ENCODE measurements at places on chromosomes 1 and 21.
A peak's percentile ranks its signal among the peaks of the same experiment; 100 is the strongest.

GRCh38 chr1:23247276-23247675, 30.0 kb upstream of the HTR1D start:
- DNase-seq = no peak

- no peak for DNase-seq
These were observed 37.1 kb upstream of the RAP1GAP start for GRCh38 chr1:21706151-21706835.

GRCh38 chr1:70084314-70084915, 121.0 kb downstream of the LRRC40 start:
- no peak for DNase-seq

GRCh38 chr1:165129568-165130164, 226.8 kb downstream of the LMX1A start:
- peak; percentile 76 for DNase-seq

DNA sequence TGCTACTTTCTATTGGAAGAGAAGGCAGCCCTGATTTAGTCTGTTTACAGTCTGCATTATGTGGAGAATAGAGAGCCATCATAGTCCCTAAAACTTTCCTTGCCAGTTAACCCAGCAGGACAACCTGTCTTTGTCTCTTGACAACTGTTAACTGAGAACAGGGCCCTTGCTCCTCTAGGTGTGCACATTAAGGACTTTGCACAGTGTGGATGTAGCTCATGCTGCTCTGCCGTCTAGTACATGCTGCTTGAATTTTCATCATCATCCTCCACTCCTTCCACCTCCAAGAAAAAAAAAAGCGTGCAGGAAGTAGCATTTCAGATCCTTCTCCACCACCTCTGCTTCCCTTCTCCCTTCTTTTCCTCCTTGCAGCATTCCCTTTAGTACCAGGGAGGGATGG, 91.5 kb downstream of the PBX1 start:
- no peak for DNase-seq
